T-helper 17 cell (primary cell): ENCODE measurements at places on chromosomes 13 and 19.

DNA sequence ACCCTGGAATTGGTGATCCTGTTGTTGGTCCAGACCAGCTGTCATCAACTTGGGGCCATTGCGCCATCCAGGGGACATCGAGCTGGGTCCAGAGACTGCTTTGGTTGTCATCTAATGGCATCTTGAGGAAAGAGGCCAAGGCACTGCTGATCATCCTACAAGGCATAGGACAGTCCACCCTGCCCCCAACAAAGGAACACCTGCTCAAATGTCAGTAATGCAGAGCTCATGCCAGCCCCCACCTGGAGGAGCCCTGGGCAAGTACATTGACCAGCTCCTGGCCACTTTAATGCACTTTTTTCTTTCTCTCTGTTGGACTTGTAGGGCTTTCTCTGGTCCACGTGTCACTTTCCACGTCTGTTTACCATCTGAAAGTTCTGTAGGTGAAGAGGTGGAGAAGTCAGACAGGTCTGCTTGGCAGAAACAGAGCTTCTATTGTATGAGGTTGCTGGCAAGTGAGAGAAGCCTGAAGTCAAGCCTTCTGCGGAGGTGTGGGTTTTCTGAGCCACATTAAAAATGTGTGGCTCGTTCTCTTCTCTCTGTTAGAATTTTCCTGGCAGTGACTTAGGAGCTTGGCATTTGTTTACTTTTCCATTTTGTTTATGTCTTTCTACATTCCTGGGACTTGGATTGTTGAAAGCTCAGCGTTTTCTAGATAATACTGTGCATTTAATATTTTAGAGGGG is 124.0 kb upstream of the RNF113B start:
- DNase-seq: no peak

DNA sequence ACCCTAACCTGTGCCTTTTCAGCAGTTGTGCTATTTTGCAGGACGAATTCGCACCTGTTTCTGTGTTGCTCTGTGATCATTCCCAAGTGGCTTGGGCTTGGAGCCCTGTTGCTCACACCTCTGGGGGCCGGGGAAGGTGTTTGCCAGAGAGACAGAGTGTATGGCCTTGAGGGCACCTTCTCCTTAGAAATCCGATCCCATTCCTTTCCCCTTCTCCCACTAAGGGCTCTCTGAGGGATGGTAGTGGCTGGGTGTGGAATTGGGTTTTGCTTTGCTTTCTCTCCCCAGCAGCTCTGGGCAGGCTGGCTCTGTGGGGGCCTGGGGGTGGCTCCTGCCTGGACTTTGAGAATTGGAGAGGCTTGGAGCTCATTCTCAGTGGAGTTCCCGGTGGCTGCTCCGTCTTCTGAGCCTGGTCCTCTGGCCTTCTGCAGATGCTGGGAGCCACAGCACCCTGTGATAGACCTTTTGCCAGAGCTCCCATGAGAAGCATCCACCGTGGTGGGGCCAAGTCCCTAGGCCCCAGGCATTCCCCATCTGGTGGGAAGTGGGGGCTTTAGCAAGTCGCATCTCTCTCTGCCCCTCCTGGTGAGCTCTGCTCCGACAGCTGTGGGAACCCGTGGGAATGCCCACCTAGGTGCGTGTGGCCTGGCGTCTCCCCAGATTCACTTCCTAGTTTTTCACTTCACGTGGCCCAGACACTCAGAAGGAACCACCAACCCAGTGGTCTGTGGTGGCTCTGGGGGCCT is 26.1 kb downstream of the ATP11A start:
- no peak for DNase-seq

- DNase-seq: no peak
Observed at GRCh38 chr13:54636231-54636630, 1607.6 kb downstream of the OLFM4 start.

DNA sequence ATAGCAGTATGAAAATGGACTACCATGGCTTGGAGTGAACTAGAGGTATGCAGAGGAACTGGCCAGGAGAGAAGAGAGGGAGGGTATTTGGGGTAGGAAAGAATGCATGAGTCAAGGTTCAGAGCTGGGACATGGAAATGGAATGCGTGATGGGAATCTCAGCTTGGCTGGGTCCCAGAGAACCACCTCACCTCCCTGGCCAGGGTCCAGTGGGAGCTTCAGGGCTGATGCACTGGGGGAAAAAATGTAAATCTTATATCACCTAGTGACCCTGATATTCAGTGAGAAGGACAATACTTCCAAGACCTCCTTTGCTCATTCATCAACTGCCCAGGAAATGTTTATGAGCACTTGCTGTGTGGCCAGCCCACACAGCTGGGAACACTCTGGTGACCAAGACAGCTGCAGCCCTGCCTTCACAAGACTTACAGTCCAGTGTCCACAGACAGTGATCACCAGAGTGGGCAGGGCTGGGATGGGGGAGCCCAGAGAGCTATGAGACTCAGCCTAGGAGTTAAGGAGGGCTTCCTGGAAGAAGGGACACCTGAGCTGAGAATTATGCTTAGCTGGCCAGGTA is 12.8 kb downstream of the IGSF23 start:
- DNase-seq: no peak

- no peak for DNase-seq
Observed at GRCh38 chr19:16795731-16796130, 33.5 kb upstream of the SIN3B start.

- DNase-seq: no peak
Observed at GRCh38 chr13:20633802-20634201, 66.8 kb downstream of the IFT88 start.

DNA sequence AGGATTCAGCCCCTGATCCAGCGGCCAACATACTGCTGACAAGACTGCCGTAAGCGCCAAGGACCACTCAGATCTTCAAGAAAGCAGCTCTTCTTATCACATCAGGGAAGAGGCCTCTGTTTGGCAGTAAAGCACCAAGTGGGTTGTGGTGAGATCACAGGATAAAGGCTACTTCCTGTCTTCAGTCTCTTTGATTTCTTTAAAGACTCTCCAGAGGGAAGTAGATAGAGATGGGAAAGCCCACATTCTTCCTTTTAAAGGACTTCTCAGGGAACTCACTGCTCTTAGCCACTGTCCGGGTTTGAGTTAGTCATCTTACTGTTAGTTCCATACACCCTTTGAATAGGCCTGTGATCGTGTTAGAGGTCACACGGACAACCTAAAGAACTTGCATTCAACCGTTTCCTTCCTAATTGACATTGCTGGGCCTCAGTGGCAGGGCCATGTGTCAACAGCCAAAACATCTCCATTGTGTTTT is 47.2 kb upstream of the POMP start:
- no peak for DNase-seq

GRCh38 chr13:66407128-66407527 is 823.0 kb downstream of the PCDH9 start:
- no peak for DNase-seq

DNA sequence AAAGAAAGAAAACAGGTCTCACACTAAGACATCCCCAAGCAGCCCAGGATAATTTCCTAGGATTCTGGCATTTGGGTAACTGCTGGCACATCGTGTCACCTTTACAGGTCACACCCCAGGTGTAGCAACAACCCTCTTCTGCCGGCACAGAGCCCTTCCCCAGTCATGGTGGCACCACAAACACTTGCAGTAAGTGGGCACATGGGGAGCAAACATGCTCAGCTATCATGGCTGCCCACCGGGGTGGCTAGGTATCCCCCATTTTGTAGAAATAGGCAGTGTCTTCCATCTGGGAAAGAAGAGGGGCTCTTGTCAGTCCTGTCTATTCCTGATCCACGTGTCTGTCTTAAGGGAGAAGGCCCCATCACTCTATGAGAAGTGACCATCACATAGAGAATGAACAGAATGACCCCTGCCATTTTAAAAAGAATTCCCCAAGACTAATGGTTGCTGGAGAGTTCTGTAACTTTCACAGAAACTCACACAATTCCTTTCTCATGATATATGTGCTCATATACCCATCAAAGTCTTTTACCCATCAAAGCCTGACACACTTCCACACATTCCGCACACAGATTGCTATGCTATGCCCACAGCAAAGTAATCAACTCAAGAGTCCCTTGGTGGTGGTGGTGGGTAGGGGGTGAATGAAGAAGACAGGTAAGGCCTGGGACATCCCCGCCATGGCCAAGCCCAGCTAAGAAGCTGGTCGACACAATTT is 33.3 kb downstream of the BRD4 start:
- DNase-seq: no peak

DNA sequence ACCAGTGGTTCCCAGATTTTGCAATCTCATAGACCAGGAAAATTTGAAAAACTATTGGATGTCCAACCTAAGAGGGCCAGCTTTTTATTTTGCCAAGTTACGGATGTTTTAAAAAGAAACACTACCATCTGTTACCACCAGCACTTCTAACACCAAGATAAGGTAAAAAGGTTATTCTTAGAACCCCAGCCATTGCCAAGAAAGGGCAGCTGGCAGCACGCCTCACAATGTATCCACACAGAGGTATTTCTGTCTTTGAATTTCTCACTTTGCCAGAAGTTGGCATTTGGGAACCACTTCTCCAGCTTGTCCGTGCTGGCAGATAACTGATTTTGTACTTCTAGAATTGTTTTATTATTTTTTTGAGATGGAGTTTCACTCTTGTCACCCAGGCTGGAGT is 28.7 kb downstream of the CAPN12 start:
- no peak for DNase-seq

DNA sequence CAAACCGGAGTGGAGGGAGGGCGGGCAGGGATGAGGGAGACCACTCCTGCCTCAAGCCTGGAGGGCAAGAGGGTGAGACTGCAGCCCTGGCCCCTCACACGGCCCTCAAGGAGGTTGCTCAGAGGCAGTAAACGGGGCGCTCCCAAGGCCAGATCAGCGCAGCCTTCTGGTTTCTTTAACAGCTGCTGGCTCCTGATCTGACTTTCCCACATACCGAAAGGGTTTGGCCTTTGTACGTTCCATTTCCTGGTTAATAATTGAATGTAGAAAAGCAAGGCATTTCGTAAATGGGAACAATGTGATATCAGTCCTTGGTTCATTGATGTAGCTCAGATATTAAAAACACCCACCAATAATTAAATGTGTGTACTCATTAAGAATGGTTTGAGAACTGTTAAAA is 71.5 kb downstream of the GGACT start:
- DNase-seq: no peak

DNA sequence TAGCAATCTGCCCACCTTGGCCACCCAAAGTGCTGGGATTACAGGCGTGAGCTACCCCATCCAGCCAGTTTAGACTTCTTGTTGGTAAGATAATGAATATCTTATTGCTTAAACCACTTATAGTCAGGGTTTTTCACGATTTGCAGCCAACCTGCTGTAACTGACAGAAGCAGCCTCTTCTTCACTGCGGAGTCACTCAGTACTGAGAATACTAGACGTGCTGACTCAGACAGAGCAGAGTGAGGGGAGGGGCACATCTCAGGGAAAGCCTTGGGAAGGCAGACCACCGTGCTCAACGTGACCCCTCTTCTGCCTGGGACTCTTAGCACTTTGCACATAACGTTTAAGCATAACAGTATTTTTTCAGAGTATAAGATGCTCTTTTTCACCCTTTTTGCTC is 74.3 kb upstream of the ARHGEF7 start:
- DNase-seq: no peak

DNA sequence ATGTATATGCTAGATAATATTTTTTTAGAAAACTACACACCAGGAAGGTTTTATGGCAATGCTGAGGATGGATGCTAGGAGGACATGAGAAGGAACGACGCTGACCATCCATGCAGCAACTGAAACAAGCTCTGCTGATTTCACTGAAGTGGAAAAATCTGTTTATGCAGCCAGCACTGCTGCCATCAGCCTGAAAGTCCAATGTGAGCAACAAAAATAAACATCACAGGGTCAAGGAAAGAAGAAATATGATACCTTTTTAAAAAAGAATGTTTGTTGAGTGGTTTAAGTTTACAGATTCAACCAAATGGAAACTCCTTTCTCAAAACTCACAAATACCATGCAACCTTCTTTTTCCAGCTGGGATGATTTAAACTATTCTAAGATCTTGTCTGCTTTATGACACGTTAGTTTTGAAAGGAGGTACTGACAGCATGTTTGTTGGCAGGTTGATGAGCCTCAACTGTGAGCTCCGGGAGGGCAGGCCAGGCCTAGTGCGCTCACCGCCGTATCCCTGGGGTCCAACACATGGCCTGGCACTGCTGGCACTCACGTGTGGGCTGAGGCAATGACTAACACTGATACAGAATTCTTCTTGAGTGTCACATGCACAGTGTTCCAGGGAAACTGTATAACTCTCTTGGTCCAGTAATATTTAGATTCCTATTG is 46.8 kb downstream of the LATS2 start:
- no peak for DNase-seq

GRCh38 chr13:102642475-102642874 is 45.7 kb downstream of the TPP2 start:
- DNase-seq: no peak

GRCh38 chr13:76942363-76942762 is 5.9 kb upstream of the ACOD1 start:
- DNase-seq: no peak

DNA sequence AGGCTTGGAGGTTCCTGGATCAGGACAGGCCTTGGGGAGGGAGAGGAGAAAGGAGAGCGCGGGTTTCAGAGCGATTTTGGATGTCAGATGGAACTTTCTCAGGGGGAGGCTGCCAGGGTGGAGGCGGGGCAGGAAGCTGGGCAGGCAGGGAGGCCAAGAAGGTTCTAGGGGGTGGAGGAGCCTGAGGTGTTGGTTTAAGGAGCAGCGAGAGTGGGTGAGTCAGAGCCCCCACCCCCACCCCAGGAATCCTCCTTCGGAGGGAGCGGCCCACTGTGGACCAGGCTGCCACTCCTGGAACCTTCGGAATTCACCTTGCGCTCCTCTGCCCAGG is 15.9 kb upstream of the NOP53 start:
- DNase-seq: no peak

DNA sequence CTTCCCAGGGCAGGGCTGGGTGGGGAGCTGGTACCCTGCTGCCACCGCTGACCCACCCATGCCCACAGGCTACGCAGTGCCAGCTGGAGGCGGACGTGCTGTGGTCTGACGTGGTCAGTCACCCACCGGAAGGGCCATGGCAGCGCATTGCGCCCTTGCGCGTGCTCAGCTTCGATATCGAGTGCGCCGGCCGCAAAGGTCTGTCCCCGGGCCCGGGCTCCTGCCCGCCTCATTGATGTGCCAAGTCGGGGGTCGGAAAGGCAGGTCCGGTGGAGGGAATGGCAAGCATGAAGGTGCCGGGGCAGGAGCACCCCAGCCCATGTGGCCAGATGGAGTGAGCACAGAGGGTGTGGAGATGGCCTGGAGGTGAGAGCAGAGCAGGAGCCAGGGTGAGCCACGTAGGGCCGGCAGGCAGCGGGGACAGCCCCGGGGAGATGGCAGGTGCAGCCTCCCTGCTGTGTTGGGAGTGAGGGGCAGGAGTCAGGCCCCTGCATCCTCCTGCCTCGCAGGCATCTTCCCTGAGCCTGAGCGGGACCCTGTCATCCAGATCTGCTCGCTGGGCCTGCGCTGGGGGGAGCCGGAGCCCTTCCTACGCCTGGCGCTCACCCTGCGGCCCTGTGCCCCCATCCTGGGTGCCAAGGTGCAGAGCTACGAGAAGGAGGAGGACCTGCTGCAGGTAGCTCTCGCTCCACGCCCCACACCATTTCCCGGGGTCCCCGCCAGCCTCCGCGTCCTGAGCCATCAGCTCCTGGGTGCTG is 16.0 kb upstream of the SPIB start:
- no peak for DNase-seq
